ENCODE measurements at places on chromosomes 6 and 20.

DNA sequence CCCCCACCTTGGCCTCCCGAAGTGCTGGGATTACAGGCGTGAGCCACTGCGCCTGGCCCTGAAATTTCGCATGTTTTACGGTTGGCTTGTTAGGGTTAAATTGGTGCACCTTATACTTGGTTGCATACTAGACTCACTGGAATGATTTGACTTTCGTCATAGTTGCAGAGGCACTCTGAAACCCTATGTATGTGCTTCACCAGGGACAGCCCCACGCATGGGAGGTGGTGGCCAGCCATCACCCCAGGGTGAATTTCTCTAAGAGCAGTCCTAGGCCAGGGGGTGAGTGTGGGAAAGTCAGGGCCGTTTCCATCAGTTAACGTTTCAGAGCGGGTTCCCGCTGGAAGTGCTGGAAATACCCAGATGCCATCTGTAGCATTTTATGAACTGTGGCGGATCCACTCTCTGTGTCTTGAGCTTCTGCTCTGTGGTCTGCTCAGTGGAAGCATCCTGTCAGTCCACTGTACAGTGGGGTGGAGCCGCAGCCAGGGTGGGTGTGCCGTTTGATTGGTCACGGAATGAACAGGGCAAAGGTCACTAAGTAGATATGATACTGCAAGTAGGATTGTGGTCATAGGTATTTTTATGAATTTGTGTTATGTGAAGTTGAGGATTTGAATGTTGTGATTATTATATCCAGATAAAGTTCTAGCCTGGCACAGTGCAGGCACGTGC is 13.2 kb downstream of the DNAJC5 start:
- no peak for DNase-seq

DNA sequence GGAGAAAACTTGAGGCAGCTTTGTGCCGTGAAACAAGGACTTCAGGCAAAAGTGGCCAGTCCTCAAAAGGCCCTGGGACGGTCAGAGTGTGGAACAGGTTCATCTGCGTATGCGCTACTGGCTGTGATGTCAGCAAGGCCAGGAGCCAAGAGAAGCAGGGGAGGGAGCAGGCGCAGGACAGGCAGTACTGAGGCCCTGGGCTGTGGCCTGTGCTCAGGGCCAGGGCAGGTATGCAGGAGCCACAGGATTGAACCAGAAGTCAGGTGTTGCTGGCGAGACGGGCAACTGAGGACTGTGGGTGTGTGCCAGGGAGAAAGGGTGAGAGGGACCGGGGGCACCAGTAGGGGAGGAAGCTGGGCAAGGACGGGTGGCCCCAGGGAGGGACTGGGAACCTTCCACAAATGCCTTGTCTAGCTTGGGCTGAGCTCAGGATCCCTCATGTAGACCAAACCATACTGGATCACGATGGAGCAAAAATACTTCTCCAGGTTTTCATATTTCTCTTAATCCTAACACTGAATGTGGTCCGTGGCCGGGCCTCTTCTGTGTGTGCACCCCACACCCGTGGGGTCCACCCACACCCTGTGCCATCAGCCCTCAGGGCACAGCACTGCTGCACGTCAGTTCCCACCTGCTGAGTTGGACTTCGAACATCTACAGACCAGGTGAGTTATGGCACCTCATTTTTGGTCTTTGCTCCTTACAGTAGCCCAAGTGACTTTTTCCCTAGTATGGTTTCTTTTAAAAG is 46.9 kb downstream of the GINS1 start:
- DNase-seq = no peak

GRCh38 chr6:88611721-88612120 is 351.7 kb downstream of the RNGTT start:
- DNase-seq = no peak

DNA sequence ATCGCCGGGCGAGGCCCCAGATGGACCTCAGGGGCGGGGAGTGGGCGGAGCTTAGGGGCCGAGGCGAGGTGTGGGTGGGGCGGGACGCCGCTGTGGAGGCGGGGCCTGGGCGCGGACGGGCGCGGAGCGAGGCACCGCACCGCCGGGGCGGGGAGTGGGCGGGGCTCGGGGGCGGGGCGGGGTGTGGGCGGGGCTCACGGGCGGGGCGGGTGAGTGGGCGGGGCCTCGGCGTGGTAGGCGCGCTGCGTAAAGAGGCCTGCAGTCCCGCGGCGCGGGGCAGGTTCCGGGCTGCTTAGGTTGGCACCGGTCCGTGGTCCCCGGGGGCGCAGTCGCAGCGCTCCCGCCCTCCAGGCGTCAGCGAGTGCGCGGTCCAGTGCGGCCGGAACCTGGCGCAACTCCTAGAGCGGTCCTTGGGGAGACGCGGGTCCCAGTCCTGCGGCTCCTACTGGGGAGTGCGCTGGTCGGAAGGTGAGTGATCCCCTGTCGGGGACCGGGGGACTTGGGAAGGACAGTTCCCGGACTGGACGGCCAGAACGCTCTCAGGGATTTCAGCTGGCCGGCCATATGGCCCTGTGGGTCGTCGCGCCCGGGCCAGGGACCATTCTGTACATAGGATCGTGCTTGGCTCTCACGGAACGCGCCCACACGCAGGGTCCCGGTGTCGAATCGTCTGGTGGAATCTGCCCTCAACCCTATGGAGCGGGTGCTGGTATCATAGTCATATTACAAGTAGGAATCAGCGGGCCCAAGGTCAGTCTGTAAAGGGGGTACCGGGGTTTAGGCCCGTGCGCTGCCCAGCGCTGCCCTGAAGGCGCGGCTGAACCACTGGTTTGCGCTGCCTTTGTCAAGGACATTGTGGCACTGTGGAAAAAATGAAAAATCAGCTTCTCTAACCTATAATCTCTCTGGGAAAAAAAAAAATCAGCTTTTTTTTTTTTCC is at the start of gene NQO2:
NQO2 (plus strand) TSS at position 277 of the 940 bp plus-strand sequence. CDS start 6,659 bp downstream, outside the sequence.
- peak; percentile 97 for DNase-seq

DNA sequence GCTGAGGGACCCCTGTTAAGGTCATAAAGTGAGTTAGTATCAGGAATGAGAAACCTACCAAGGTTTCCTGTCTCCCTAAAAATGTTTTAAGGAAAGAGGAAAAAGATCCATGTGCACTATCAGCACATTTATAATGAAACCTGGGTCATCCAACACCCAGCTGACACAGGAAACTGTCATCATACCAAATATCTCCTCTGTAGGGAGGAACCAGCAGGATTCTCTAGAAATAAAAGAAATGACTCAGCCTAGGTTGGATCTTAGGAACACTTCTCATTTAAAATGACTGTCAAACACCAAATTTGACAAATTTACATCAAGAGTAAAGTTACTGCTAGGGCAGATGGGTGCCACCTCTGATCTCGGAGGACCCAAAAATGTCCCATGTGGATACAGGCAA is 21.7 kb downstream of the GFOD1 start:
- no peak for DNase-seq

- DNase-seq = no peak
Observed at GRCh38 chr6:3363296-3364025, 93.4 kb downstream of the SLC22A23 start.

DNA sequence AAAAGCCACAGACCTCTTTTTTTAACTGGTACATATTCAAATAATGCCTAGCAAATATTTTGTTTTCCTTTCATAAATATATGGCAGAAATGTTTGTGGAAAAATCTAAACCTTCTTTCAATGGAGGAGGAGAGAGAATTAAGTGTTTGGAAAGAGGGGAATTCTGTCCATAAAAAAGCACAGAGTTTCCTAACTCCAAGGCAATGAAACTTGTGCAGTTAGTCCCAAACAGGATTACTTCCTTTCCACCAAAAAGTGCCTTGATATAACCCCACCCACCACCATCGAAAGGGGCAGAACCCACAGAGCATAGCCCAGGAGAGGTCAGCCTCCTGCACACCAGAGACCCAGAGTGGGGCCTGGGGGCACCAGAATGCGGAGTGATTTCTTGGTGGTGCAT is 106.3 kb downstream of the OGFRL1 start:
- DNase-seq = no peak

DNA sequence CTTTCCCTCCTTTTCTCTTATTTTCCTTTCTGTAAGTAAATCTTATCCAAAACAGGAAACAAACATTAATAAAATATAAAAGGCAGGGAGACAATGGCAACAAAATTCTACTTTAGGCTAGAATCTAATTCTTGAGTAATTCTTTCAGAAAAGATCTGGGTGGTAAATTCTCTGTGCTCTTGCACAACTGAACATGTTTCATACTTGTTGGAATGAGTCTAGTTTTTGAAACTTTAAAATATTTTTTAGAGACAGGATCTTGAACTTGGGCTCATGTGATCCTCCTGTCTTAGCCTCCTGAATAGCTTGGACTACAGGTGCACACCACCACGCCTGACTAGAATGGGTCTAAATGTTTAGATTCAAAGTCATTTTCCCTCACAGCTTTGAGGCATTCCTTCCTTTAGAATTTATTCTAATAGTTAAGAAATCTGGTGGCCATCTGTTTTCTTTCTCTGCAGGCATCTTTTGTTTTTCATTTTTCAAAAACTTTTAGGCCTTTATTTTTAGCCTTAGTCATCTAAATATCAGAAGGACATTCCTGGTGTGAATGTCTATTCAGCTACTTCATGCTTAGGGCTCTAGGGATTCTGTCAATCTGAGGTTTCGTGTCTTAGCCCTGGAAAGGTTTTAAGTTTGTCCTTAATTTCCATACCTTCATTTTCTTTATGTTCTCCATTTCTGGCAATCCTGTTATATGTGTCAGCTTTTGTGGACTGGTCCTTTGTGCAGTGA is 76.5 kb downstream of the CDKAL1 start:
- DNase-seq = no peak

- DNase-seq = no peak
Observed at GRCh38 chr20:46399401-46399800, 7.0 kb downstream of the ELMO2 start.

DNA sequence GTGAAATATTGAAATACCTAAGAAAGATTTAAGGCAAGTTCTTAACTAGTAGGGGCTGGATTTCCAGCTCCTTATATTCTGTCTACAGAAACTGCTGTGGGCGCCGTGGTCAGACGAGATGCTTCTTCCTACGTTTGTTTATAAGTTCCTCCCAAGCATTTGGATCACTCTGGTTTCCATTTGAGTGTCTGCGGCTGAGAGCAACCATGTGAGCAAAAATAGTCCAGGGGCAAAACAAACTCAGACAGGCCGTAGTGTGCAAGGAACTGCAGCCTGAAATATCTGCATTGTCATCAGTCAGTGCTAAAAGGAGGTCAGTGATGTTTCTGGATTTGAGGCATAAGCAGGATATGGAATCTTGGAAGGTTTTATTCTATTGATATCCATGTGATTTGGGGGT is 485.9 kb upstream of the JAG1 start:
- DNase-seq = no peak

DNA sequence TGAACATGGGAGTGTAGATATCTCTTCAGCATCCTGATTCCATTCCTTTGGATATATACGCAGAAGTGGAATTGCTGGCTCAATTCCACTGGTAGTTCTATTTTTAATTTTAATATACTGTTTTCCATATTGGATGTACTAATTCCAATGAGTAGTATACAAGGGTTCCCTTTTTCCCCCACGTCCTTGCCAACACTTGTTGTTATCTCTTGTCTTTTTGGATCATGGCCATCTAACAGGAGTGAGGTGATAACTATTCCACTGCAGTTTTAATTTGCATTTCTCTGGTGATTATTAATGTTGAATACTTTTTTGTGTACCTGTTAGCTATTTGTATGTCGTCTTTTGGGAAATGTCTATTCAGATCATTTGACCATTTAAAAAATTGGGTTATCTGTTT is 91.5 kb downstream of the ZFAND3 start:
- DNase-seq = no peak

DNA sequence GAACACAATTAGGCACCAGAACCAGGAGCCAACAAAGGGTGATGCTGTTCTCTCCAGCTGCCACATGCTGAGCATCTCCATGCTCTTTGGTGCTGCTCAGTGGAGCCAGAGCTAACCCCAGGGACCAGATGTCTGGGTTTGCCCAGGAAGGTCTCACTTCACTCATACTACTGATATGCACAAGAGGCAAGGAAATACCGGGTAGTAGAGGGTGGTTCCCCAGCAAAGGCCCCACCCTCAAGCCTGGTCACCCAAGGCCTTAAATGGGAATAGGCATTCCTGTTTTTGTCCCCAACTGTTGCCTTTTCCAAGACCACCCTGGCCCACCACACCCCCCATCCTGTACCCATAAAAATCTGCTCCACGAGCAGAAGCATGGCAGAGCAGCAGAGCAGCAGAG is 204.5 kb upstream of the TAB2 start:
- DNase-seq = no peak

- no peak for DNase-seq
Observed at GRCh38 chr20:50903353-50904051, 27.7 kb downstream of the ADNP start.

GRCh38 chr20:59152559-59153354 is 10.9 kb upstream of the ZNF831 start:
- no peak for DNase-seq

DNA sequence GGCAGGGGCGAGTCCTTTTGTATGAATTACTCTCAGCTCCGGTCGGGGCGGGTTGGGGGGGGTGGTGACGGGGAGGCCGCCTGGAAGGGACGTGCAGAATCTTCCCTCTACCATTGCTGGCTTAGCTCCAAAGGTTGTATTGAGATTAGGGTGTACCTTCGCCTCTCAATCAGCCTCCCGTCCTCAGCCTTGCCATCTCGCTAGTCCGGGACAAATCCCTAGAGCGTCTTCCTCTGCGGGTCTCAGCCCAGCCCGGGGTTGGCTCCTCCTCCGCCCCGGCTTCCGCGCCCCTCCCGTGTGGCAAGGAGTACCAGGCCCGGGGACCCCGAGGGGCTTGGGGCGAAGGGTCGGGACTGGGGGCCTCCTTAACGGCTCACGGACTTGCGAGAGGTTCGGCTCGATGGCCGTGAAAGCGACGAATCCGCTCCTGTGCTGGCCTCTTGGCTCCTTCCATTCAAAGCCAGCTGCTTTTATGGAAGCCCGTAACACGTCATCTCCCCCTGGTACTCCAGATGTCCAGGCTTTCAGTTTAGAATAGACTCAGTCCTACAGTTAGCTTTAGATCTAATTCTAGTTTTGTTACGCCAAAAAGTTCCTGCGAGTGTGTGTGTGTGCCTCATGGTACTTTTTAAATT is 636 bp upstream of the EEF1A1 start:
- peak; percentile 76 for DNase-seq

GRCh38 chr6:134073161-134073560 is 20.7 kb upstream of the SLC2A12 start:
- no peak for DNase-seq

DNA sequence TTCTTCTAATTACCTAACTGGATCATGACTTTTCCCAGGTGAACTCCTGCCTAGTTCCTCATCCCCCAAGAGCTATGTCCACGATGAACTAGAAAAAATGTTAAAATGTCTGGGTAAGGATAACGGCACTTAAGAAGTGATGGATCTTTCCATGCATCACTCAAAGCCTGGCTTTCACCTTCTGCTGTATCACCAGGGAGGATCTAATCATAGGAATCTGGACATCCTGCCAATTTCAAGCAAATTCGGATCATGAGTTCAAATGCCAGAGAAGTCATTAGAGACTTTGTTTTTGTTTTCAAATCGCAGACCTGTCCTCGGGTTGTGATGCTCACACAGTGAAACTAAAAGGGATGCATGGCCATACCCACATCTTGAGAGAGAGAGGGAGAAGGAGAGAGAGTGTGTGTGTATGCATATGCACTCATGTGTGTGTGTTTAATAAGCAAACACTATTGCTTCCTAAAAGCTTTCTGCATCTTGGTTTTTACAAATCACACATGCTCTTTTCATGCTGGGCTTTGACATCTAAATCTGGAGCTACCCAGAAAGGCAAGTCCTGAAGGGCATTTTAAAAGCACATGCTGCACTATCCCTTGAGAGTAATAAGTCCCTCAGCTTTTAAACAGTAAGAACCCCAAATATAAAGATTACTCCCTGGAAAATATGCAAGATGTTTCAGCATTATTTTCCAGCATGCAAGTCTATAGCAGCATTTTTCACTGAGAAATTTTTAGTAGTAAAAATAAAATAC is 524.6 kb upstream of the NOX3 start:
- DNase-seq = no peak

- peak; percentile 88 for DNase-seq
Observed at GRCh38 chr6:30626484-30627366, at the start of gene ATAT1. Gene ATAT1, plus strand, starts transcription at chr6:30626874.

Data from uterus (tissue), 4 donors.